ENCODE measurements at places on chromosomes 4 and X.
A peak's percentile ranks its signal among the peaks of the same experiment; 100 is the strongest.

DNA sequence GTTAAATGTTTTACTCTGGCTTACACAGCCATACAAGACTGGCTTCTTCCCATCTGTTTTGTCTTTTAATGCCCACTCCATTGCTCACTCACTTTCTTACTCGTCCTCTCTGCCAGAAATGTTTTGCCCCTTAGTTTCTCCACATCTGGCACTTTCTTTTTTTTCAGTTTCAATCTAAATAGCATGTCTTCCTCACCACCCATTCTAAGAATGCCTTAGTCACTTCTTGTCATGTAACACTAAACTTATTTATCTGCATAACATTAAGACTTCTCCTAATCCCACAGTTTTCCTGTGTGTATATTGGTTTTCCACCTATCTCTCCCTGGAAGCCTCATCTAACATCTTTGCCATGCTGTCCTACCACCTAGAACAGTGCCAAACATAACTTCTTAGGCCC, 119.3 kb downstream of the ADAMTS3 start:
- no peak for DNase-seq

DNA sequence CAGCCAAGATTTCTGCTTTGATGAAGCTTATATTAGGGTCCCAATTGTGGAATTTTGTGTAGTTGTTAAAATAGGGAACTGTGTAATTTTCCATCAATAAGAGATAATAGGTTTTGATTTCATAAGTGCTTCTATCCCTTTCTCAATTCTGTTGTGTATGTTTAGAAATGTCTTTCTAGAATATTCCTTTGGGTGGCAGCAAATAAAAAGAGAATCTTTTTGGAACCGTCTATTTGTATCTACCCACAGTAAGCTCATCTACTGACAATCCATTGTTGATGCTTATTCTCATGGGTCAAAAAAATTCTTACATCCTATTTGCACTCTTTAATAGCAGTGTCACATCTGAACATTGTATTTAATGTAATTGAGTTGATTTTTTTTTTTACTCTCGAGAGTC, 61.7 kb downstream of the TMA16 start:
- DNase-seq = no peak

GRCh38 chr4:182427554-182427953, 184.4 kb downstream of the TENM3 start:
- no peak for DNase-seq

GRCh38 chr4:138611721-138612120, 369.6 kb upstream of the SLC7A11 start:
- DNase-seq = no peak

GRCh38 chr4:188187106-188187505, 47.9 kb downstream of the TRIML1 start:
- no peak for DNase-seq

DNA sequence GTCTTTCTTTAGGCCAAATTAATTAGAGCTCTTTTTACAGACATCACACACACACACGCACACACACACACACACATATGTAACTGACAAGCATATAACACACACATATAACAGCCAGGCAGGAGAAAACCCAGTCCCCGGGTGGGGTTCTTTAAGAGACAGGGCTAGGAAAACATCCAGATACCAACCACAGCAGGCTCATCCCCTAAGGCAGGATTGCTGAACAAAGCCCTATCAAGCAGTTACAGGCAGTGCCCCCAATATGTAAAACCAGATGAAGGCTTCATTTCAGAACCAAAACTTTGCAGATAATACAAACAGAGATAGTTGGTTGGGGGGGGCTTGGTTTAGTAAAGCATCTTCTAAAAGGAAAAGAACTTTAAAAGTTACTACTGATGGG, 18.0 kb upstream of the FAM47E start:
- DNase-seq = no peak

DNA sequence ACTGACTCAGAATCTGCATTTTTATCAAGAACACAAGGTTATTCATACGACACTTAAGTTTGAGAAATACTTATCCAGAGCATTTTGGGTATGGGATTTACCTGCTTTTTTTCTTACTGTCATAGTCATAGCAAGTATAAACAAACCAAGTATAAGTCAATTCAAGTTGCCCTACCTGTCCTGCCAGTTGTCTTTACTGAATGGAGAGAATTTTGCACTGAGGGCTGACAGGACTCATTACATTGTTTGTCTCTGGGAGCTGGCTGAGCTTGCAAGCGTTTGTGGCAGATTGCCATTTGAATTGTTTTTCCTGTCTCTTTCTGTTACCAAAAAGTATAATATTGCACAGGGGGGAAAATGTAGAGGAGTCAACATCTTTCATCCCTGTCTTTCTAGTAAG, 278.9 kb upstream of the MAGEC2 start:
- DNase-seq = no peak

DNA sequence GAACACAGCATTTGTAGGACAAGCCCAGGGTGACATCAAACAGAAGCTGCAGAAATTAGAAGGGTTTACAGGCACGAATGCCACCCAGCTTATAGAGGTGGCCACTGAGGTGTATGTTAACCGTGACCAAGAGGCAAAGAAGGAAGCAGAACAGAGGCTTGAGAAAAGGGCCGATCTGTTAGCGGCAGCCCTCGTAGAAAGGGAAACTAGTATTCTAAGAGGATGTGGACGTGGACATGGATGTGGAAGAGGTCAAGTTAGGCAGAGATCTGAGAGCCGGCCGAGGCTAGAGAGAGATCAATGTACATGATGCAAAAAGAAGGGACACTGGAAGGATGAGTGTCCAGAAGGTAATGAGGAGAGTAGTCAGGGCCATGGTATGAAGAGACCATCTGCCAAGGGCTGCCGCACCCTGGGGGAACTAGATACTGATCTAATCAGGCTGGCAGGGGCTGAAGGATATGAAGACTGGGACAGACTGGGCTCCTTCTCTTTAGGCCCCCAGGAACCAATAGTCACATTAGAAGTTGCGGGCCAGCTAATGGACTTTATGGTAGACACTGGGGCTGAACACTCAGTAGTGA, 27.5 kb downstream of the LIAS start:
- DNase-seq = no peak

GRCh38 chr4:77881460-77882295, 19.0 kb downstream of the MRPL1 start:
- DNase-seq = peak; percentile 2

GRCh38 chr4:165199286-165199685, 8.1 kb upstream of the KLHL2 start:
- no peak for DNase-seq

- no peak for DNase-seq
These were observed 80.8 kb upstream of the IQCM start for GRCh38 chr4:149896432-149896831.

GRCh38 chr4:151402145-151402865, 6.7 kb upstream of the FHIP1A start:
- no peak for DNase-seq

DNA sequence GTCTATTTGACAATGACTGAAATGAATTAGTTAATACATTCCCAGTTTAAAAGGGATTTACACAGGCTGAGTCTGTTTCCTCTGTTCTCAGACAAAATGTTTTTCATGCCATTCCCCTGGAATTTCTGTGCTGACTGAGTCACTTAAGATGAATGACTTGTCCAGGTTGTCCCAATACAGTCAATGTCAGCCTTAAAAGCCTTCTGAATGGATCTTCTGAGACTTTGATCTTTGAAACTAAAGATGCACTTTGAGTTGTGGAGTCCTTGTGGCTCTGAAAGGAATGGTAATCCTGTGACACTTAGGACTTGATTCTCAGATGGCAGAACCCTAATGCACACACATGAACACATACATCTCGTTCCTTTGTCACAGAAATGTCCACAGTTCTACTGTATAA, 622.2 kb upstream of the GRID2 start:
- DNase-seq = no peak

DNA sequence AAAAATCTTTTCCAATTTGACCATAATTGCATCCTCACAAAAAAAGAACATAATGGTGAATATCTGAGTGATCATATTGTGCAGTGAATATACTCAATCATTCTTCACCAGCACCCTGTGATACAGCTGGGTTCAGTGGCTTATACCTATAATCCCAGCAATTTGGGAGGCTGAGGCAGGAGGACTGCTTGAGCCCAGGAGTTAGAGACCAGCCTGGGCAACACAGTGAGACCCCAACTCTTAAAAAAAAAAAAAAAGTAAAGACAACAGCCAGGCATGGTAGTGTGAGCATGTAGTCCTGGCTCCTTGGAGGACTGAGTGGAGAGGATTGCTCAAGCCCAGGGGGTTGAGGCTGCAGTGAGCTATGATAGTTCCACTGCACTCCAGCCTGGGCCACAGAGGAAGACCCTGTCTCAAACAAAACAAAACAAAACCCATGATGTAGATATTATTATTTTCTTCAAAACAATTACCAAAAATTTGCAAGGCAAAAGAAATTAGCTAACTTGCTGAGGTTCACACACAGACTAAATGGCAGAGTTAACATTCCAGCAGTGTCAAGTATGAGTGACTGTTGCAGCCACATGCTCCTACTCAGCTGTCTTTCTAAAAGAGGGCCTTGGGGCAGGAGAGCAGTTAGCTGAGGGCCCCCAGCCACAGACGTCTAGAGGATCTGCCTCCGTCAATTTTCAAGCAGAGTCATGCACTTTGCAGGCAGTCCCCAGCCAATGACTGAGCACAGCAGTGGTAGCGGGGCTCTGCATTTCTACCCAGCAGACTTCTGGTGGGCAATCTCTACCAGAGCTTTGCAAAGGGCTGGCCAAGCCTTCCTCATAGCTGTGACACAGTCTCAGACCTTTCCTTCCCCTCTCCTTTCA, 33.4 kb downstream of the ADGRA3 start:
- no peak for DNase-seq

DNA sequence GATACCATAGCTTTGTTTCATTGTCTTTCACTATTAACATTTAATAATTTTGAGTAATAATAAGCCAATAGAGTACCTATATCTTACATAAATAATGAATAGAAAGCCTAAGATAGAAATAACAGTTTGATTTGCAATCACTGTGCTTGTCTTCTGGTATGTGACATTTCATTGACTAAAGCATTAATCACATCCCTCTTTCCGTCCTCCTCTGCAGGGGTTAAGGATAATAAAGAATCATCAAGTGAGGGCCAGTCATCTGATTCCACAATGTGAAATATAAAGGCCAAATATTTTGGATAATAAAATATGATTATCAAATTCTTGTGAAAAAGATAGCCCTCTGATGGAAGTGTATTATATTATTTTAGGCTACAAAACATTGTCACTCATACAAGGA, 2073.4 kb downstream of the ARAP2 start:
- DNase-seq = no peak

GRCh38 chr4:159150821-159151390, 48.0 kb downstream of the RAPGEF2 start:
- DNase-seq = no peak

GRCh38 chr4:113409181-113409580, 352.4 kb downstream of the CAMK2D start:
- no peak for DNase-seq

DNA sequence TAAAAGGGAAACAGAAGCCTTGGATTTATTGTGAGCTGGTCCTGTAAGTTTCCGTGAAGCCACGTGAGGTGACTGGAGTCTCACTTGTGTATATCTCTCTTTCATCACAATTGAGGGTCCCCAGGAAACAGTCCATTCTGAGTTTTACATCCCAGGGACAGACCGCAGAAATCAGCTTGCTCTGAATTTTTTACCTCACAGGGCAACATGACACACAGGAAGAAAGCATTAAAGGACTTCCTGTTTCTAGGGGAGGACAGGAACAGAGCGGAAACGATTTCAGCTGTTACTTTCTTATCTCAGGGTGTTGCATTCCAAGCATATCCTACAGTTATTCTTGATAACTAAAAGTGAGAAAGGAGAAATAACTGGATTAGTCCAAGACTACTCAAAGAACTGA, 553.5 kb downstream of the TRAM1L1 start:
- no peak for DNase-seq

DNA sequence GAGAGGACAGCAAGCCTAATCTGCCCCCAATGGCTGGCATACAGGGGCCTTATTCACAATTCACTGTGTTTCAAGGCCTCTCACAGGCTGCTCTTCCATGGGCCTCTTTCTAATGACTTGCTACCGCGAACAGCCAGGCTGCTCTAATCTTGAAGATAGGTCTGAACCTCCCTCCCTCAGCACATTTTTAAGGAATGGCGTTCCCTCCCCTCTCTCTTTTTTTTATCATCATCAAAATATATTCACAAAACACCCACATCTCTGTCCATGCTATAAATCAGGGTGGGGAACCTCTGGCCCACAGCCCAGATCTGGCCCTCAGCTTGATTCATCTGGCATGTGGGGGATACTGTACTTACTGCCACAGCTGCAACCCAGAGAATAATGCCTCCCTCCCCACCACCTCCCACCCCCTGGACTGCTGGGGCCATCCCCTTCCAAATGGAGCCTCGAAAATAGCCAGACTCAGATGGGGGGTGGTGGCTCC, 76.2 kb upstream of the PLAC1 start:
- no peak for DNase-seq

GRCh38 chr4:154586296-154587033, 4.1 kb downstream of the FGA start:
- no peak for DNase-seq

- no peak for DNase-seq
These were observed at the start of gene SMIM10 for GRCh38 chrX:134990801-134991481. Gene SMIM10, plus strand, starts transcription at chrX:134990991. Its CDS starts 105 bp downstream, at chrX:134991096.

- no peak for DNase-seq
These were observed 107.7 kb downstream of the SMIM20 start for GRCh38 chr4:26021417-26022345.

DNA sequence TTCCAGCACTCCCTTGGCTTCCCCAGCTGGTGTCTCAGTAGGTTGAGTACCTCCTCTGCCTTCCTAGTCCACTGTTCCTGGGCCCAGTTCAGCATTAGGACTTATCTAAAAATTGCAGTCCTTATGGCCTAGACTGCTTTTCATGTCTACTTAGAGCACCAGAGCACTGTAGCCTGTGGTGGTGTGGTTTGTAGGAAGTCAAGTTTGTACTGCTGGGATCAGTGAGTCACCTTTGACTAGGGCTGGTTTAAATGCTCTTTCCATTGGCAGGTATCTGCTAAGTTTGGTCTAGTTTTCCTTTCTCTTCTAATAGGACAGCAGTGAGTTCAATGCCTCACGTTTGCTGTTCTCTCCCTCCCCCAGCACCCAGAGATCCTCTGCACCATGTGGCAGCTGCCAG, 233.6 kb upstream of the WDFY3 start:
- no peak for DNase-seq

DNA sequence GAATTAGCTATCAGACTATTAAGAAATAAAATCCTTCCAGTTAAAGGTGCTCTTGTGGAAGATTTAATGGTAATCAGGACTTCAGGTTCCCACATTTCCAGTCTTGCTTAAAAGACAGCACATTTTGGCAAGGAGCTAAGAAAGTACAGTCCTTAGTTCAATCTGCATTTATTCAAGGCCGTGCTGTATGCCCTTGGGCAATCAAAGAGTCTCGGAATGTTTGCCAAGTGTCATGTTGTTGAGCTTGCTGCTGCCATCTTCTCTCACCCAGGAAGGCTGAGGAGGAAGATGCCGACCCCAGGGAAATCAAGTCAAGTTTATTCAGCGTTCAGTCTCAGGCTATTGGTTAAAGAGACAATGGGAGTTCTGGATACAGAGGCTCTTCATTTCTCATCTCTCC, 388.1 kb upstream of the IGFBP7 start:
- no peak for DNase-seq

DNA sequence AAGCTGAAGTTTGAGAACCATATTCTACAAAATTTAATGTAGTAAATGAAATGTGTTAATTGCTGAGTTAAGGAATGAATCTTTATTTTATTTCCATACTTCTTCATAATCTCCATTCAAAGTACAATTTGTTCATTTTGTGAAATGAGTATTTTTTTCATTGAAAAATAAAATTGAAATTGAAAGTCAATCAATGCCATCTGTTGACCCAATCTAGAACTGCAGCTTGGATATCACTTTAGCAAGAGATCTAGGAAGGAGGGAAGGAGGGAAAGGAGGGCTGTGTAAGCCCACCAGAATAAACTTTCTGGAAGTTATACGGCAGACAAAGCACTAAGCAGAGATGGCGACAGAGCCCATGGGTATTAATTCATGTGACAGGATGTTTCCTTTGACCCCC, 128.4 kb downstream of the ZMAT1 start:
- DNase-seq = no peak
